Activated CD4-positive, alpha-beta T cell treated with anti-CD3 and anti-CD28 coated beads, Interleukin-2, amount 10 ng/mL, durations not matched to agents 24 days and 14 days (primary cell): ENCODE measurements at places on chromosomes 5 and 9. TPM values are rescaled to one million over a fixed set of nuclear protein-coding genes. Genes with fewer than 3 reads are reported as not detected.

The DBH gene
- not detected in 2 replicates for total RNA-seq

The TNIP1 gene
- 345 and 360 TPM in 2 replicates for total RNA-seq

The SH3RF2 gene
- total RNA-seq, result 0.02 and 0.05 TPM in 2 replicates

The DAB2 gene
- not detected in 2 replicates for total RNA-seq

The OR1L1 gene
- total RNA-seq, result not detected in 2 replicates
